Esophagus squamous epithelium (tissue), 5 donors: ENCODE measurements at places on chromosomes 4 and X. TPM values are rescaled to one million over a fixed set of nuclear protein-coding genes. Genes with fewer than 3 reads are reported as not detected.

LUZP4 gene
- not detected for total RNA-seq

SPACA5 gene
- total RNA-seq = not detected

ARR3 gene
- total RNA-seq = not detected

OTUD6A gene
- not detected for total RNA-seq

BEX4 gene
- 23.2 TPM for total RNA-seq

RHOXF2B gene
- total RNA-seq = not detected

CITED1 gene
- not detected for total RNA-seq

MAGEA1 gene
- total RNA-seq = not detected

MAGED2 gene
- 36.3 TPM for total RNA-seq

ARHGAP36 gene
- total RNA-seq = not detected

CLDN2 gene
- not detected for total RNA-seq

ENPP6 gene
- 0.57 TPM for total RNA-seq

ATG4A gene
- 5.9 TPM for total RNA-seq

ADH5 gene
- 164 TPM for total RNA-seq

CTAG2 gene
- total RNA-seq = not detected

FANCB gene
- total RNA-seq = 7.8 TPM

NUDT10 gene
- 1.4 TPM for total RNA-seq

CTAG1B gene
- not detected for total RNA-seq

GALNT7 gene
- total RNA-seq = 21.6 TPM

RPS6KA6 gene
- total RNA-seq = 2.5 TPM

PABPC1L2A gene
- total RNA-seq = not detected

JAKMIP1 gene
- 1.0 TPM for total RNA-seq

CCKAR gene
- total RNA-seq = not detected

XK gene
- total RNA-seq = 2.5 TPM

LRBA gene
- 91.8 TPM for total RNA-seq

FGA gene
- total RNA-seq = not detected

TCEANC gene
- 2.6 TPM for total RNA-seq

MAGEE2 gene
- total RNA-seq = not detected

NEXMIF gene
- total RNA-seq = 0.23 TPM

PLXNB3 gene
- 8.8 TPM for total RNA-seq

RUFY3 gene
- 51.0 TPM for total RNA-seq

TCEAL1 gene
- total RNA-seq = 10.9 TPM

FREM3 gene
- not detected for total RNA-seq

SOWAHB gene
- 21.0 TPM for total RNA-seq
